Panc1 (cell line): ENCODE measurements at places on chromosomes 16 and 17.

- DNase-seq = no peak
These were observed 69.6 kb upstream of the HS3ST3A1 start for GRCh38 chr17:13671341-13671740.

DNA sequence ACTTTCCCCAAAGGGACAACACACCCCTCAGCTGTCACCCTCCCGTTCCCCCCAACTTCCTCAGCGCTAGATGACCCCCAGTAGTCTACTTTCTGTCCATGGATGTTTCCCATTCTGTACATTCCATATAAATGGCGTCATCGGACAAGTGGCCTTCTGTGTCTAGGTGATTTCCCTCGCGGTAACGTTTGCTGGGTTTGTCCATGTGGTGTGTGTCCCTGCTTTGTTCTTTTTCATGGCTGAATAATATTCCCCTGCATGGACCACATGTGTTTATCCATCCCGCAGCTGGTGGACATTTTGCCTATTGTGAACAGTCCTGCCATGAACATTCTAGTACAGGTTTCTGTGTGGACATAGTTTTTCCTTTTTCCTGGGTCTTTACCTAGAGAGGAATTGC, 7.3 kb upstream of the TEDC2 start:
- DNase-seq = no peak

DNA sequence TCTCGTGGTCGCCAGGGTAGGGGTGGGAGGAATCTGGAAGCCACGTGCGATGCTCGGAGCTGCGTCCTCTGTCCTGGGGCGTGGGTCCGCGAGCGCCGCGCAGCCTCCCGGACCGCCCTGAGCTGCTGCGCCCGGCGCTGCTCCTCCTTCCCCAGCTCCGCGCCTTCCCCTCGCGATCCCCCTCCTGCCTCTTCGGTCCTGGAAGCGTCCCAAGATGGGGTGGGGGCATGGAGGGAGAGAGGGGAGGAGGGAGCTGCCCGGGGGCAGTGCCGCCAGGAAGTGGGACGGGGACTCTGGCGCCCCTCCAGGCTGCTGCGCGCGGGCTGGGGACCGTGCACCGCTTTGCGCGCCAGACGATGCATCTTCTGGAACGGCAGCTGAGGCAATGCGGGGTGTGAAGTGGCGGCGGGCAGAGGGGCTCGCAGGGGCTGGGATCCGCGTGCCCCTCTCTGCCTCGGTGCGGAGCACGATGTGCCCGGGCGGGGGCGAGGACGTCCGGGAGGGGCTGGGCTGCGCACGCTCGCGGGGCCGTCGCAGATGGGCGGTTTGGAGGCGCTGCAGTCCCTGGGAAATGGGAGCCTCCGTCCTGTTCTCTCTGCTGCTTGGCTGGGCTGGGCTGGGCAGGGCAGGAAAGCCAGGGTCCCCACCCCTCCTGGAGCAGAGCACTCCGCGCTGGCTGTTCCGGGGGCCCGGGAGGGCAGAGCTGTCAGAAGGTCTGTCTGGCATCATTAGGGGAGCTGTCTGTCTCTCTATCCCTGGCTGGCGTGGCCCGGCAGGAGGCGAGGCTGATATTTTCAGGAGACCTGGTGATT, 388.0 kb downstream of the SEC14L1 start:
- DNase-seq = no peak

GRCh38 chr16:57024894-57025680, 35.7 kb downstream of the NLRC5 start:
- no peak for DNase-seq

- no peak for DNase-seq
These were observed 275.1 kb upstream of the TBX2 start for GRCh38 chr17:61124562-61124961.

DNA sequence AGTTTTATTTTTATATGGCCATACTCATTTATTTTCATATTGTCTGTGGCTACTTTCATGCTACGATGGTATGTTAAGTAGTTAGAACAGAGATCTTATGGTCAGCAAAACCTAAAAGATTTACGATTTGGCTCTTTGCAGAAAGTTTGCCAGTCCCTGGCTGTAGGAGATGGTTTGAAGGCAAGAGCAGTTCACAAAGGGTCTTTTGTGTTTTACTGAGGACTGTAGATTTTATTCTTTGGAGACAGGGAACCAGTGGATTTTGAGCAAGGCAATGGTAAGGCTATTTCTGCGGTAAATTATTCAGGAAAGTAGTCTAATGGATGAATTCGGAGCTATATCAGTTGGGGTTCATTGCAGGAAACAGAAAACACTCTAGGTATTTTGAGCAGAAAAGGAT, 90.7 kb downstream of the WWP2 start:
- DNase-seq = no peak

DNA sequence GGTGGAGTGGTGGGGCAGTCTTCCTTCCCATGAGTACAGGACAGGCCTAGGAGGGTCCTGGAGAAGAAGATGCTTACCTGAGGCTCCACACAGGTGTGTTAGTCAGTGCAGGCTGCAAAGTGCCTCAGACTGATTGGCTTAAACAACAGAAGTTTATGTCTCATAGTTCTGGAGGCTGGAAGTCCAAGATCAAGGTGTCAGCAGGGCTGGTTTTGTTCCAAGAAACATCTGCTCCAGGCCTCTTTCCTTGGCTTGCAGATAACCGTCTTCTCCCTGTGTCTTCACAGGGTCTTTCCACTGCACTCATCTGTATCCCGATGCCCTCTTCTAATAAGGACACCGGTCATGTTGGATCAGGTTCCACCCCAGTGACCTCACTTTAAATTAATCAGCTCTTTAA, 153.0 kb downstream of the NTN1 start:
- no peak for DNase-seq

GRCh38 chr17:34733333-34733732, 154.0 kb downstream of the TMEM132E start:
- no peak for DNase-seq

DNA sequence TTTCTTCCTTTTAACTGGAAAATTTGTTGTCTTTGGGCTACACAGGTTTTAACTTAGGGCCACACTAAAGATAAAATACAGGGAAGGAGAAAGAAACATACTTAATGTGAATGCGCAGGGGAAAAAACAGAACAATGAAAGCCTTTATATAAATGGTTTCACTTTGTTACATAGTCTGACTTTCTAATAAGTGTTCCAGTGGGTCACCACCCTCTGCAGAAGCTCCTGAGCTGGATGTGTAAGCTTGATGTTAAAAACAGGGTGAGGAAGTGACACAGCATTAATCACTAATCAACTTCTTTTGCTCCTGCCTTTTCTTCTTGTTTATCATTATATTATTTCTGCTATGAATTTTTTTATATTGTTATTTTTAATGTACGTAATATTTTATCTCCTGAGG, 445.6 kb upstream of the CA10 start:
- DNase-seq = no peak

DNA sequence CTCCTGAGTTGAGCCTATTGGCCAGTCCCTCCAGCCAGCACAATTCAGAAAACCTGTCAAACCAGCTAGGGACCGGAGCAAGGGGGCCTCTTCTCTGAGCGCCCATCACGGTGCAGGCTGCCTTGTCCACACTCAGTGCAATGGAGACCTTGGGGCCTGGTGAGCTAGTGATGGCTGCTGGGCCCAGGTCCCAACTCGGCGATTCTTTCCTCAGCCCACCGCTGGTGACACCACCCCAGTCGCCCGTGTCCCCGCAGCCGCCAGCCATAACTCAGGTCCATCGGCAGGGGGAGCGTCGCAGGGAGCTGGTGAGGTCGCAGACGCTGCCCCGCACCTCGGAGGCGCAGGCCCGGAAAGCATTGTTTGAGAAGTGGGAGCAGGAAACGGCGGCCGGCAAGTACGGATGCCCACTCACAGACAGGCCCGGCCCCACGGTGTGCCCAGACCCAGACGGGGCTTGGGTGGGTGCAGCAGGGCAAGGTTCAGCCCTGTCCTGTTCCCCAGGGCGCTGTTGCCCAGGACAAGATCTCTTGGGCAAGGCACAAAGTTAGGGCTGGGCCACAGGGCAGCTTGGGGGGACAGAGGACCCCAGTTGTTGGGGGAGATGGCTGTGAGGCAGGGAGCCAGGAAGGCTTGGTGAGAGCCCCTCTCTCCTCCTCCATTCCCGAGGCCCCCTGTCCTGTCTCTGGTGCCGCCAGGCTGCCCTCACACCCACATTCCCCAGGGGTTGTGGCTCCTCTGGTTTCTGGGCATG, 10.8 kb downstream of the SMTNL2 start:
- no peak for DNase-seq

GRCh38 chr16:15511759-15512487, 77.5 kb downstream of the BMERB1 start:
- no peak for DNase-seq

DNA sequence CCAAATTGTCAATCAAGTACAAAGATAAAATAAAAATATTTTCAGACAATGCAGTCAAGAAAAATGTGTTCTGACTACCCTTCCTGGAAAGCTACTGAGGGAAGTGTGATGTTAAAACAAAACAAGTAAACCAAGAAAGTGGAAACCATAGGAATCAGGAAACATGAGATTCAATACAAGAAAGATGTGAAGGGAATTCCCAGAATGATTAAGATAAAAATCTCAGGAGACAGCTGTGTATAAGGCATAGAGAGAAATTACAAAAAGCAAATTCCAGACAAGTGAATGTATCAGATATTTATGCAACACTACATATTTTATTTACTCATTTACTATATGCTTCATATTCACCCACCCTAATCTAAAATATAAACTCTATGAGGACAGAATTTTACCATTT, 32.2 kb downstream of the TRIM37 start:
- no peak for DNase-seq

- DNase-seq = no peak
These were observed 825 bp downstream of the BLMH start for GRCh38 chr17:30290696-30291542.

- no peak for DNase-seq
These were observed 11.3 kb downstream of the WWP2 start for GRCh38 chr16:69773260-69773947.

- no peak for DNase-seq
These were observed 69.6 kb upstream of the RCVRN start for GRCh38 chr17:9974448-9975381.

GRCh38 chr16:58026139-58026704, 668 bp downstream of the MMP15 start:
- DNase-seq = no peak

- DNase-seq = no peak
These were observed 29.8 kb downstream of the PLD6 start for GRCh38 chr17:17176341-17176740.

- no peak for DNase-seq
These were observed 25.1 kb upstream of the SUPT4H1 start for GRCh38 chr17:58377093-58377601.

GRCh38 chr17:80908776-80909175, 82.9 kb upstream of the CHMP6 start:
- no peak for DNase-seq

DNA sequence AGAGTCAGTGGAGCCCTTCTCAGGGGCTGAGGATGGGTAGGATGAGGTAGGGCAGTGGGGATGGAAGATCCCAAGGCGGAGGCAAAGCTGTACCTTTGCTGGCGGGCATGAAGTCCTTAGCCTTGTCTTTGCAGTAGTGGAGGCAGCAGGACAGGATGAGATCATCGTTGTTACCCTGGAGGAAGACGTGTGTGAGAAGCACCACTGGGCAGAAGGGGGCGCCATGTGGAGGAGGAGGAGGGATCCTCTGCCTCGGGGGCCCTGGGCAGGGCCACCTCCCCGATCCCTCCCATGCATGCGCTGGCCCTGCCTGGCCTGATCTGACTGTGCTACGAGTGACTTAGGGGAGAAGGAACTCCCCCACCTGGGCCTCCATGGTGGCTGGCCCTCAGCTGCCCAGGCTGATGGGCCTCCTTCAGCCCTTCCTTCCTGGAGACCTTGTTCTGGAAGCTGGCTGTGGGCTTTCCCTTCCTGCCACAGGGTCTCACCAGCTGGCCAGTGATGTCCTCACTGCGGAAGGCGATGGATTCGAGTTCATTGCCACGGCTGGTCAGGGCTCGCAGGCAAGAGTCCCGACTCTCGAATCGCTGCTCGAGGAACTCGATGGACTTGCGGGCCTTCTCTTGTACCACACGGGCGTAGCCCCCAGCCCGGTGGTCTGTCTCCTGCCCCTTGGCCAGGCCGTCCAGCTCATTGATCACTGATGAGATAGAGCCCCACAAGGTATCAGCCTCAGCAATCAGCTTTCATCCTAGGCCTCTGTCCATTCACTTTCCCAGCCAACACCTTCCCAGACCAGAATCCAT, 10.3 kb downstream of the HIC1 start:
- no peak for DNase-seq

GRCh38 chr17:5344914-5345313, 62.8 kb downstream of the RABEP1 start:
- no peak for DNase-seq

DNA sequence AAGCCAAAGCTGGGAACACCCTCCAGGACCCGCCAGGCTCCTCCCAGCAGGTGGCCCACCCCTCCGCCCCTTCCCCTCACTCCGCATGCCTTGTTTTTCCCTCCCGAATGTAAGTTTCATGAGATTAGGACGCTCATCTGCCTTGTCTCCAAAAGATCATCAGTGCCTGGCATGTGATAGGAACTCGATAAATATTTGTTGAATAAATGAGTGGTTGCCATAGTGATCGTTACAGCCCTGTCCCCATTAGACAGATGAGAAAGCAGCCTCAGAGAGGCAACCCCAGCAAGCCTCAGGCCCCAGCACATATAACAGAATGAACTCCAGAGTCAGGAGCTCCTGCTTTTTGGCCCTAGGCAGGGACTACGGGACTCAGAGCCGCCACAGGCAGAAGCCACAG, 5.0 kb downstream of the CAMKK1 start:
- DNase-seq = no peak

DNA sequence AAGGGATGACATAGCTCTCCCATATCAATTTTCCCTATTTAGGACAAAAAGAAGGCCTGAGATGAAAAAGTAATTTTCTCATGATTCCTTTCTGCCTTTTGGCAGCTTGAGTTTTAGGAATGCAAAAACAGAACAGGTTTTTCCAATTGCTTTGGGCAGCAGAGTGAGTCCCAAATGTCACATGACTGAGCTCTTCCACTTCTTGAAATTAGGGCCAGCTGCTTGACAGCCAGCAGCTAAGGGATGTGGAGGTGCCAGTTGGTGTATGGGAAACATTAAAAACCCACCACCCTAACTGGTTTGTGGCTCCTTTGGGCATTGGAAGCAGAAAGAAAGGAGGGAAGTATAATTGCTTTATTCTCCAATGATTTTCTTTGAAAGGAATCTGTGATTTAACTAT, 133.8 kb upstream of the FAM20A start:
- DNase-seq = no peak

- no peak for DNase-seq
These were observed 52.6 kb upstream of the CRISPLD2 start for GRCh38 chr16:84766978-84767773.

GRCh38 chr16:82735186-82735585, 108.4 kb downstream of the CDH13 start:
- no peak for DNase-seq

GRCh38 chr17:43532581-43532980, 13.6 kb downstream of the ETV4 start:
- no peak for DNase-seq

GRCh38 chr16:3152991-3153368, 18.2 kb downstream of the ZNF213 start:
- DNase-seq = no peak

- no peak for DNase-seq
These were observed 20.1 kb downstream of the PMP22 start for GRCh38 chr17:15245054-15245453.
